ENCODE measurements at places on chromosomes 6 and 20.

DNA sequence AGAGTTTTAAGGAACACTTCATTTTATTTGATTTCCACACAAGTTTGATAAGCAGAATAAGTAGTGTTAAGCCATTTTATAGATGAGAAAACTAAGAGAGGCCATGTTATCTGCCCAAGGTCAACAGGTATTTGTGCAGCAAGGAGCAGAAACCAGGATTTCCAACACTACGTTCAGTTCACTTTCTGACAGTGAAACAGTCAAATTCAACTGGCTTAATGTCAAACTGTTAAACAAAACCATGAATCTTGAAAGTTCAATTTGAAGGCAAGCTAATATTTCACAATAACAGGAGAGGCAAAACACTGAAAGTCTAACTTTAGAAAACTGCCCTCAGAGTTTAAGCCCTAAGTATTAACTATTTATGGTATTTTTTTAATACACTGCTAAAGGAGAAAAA, 32.6 kb downstream of the DTNBP1 start:
- no peaks in the 10 kb centered on the region for H3K36me3 ChIP-seq
- no peaks in the 10 kb centered on the region for H3K27me3 ChIP-seq
- peaks cover 12% of the 10 kb centered on the region for H3K4me1 ChIP-seq
- H3K4me3 ChIP-seq, result no peak overlapping the region

DNA sequence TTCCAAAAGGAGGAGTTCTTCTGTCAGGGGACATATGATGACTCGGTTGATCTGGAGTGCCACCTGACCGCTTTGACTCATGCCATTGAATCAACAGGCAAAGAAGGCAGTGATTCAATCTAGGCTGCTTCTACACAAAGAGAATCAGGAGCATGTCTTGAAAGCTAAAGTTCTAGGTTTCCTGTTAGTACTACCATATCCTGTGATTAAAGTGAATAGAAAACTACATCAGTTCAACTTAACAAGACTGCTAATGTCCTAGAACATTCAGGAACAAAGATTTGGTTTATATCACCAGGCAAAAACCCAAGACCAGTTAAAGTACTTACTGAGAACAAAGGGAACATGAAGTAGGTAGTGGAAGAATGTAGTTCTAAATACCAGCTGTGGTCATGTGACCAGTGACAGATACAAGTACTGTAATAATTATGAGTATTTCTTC, 216.8 kb upstream of the SGK1 start:
- H3K27ac ChIP-seq, result peak overlapping the region; percentile 91
- H3K27me3 ChIP-seq, result no peaks in the 10 kb centered on the region
- no peak for DNase-seq

DNA sequence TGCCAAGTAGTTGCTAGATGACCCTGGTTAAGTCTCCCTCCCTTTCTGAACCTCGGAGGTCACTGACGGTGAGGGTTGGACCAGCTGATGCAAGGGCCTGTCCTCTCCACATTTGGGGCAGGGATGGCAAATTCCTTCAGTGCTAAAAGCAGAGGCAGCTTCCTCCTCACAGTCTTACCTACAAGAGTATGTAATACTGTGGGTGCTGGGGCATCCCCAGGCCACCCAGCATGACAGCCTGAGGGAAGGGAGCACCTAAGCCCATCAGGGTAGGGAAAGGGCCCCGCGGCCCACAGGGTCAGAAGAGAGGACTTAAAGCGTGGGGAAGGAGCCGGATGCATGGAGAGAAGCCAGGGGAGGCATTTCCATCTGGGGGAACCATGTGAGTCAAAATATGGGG, 38.0 kb downstream of the TGM3 start:
- H3K4me1 ChIP-seq, result no peaks in the 10 kb centered on the region
- DNase-seq, result no peak
- H3K36me3 ChIP-seq, result no peaks in the 10 kb centered on the region
- H3K27me3 ChIP-seq, result peaks cover 18% of the 10 kb centered on the region

DNA sequence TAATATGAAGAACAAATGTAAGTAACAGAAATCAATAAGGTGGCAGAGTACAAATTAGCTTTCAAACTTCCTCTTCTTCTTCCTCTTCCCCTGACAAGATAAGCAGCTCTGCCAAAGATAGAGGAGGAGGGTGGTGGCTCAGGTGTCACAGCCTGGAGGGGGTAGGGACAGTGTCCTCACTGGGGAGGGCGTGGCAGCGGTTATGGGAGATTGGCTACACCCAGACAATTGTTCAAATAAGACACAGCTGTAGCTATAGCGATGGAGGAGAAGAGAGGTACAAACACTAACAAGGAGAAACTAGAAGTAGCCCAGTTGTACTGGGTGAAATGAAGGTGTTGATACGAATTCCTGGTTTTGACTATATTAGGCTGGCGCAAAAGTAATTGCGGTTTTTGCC, 198.5 kb downstream of the TBXT start:
- no peaks in the 10 kb centered on the region for H3K27me3 ChIP-seq
- no peak for DNase-seq
- H3K36me3 ChIP-seq, result no peaks in the 10 kb centered on the region
- no peak overlapping the region for H3K27ac ChIP-seq
- H3K4me3 ChIP-seq, result no peak overlapping the region

GRCh38 chr6:156160795-156161165, 616.4 kb upstream of the ARID1B start:
- H3K36me3 ChIP-seq, result no peaks in the 10 kb centered on the region
- DNase-seq, result no peak
- no peaks in the 10 kb centered on the region for H3K27me3 ChIP-seq

GRCh38 chr6:6495851-6496250, 92.7 kb upstream of the LY86 start:
- no peaks in the 10 kb centered on the region for H3K4me1 ChIP-seq
- no peaks in the 10 kb centered on the region for H3K27me3 ChIP-seq
- no peak overlapping the region for H3K4me3 ChIP-seq

DNA sequence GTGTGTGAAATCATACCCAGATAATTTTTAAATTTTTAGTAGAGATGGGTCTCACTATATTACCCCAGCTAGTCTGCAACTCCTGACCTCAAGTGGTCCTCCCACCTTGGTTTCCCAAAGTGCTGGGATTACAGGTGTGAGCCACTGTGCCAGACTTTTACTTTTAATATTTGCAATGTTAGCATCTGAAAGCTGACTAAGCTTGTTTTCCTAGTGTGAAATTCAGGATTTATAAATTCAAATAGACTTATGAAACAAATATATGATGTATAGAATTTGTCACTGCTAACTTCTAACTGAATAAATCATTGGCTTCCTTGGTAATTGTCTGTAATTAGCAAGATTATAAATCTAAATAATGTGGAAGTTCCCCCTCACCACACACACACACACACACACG, 58.8 kb upstream of the SLC22A23 start:
- no peak for DNase-seq
- H3K36me3 ChIP-seq, result no peaks in the 10 kb centered on the region
- no peak overlapping the region for H3K4me3 ChIP-seq
- H3K27me3 ChIP-seq, result no peaks in the 10 kb centered on the region
- no peak overlapping the region for H3K27ac ChIP-seq
- peaks cover 22% of the 10 kb centered on the region for H3K4me1 ChIP-seq

- no peaks in the 10 kb centered on the region for H3K36me3 ChIP-seq
- H3K27me3 ChIP-seq, result no peaks in the 10 kb centered on the region
- H3K4me3 ChIP-seq, result no peak overlapping the region
- H3K27ac ChIP-seq, result no peak overlapping the region
- no peak for DNase-seq
- no peaks in the 10 kb centered on the region for H3K4me1 ChIP-seq
Measured at GRCh38 chr6:153263489-153263888, 132.4 kb upstream of the RGS17 start.

DNA sequence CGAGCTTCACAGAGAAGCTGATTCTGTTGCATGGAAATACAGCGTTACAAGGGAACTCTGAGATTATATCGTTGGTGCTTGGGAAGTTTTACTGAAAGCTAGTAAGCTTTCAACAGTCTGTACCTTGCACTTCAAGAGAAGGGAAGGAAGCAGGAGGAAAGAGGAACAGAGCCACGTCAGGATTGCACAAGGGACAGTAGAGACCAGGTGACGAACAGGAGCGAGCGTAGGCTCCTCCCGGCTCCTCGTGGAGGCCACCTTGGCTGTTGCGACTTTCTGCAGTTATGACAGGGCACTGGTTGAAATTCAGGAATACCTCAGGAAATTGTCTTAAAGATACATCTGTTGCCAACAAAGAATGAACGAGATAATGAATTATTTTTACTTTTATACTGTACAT, 18.8 kb downstream of the RTF2 start:
- peaks cover 90% of the 10 kb centered on the region for H3K36me3 ChIP-seq
- no peak for DNase-seq
- no peaks in the 10 kb centered on the region for H3K27me3 ChIP-seq
- no peak overlapping the region for H3K4me3 ChIP-seq

- no peak overlapping the region for H3K27ac ChIP-seq
- no peaks in the 10 kb centered on the region for H3K27me3 ChIP-seq
- DNase-seq, result no peak
- H3K4me1 ChIP-seq, result no peaks in the 10 kb centered on the region
- H3K36me3 ChIP-seq, result no peaks in the 10 kb centered on the region
Measured at GRCh38 chr6:46058951-46059350, 43.3 kb upstream of the CLIC5 start.

DNA sequence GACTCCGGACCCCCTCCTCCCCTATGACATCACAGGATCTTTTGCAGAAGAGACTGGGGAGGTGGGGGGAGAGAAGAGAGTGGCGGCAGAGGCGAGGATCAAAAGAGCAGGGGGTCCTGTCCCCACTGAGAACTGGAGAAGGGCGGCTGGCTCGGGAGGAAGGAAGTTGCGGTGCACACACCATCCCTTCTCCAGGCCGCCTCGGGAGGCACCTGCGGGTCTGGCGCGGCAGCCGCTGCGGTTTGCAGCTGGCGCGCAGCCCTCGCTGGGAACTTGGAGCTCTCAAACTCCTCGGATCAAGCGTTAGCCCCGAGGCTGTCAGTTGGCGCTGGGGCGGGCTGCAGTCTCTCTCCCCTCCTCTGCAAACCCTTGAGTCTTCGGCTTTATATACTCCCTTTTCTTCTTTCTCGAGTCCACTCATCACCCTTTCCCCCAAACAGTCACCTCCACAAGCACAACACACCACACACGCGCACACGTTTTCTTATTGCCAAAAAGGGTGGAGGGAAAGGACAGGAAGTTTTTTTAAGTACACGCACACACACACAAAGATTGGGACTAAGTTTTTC, 180.7 kb downstream of the TBXT start:
- no peaks in the 10 kb centered on the region for H3K4me1 ChIP-seq
- H3K27me3 ChIP-seq, result peaks cover 29% of the 10 kb centered on the region
- H3K36me3 ChIP-seq, result no peaks in the 10 kb centered on the region

- no peak for DNase-seq
- H3K4me3 ChIP-seq, result no peak overlapping the region
- peaks cover 10% of the 10 kb centered on the region for H3K4me1 ChIP-seq
- H3K27ac ChIP-seq, result peak overlapping the region; percentile 14
- H3K36me3 ChIP-seq, result no peaks in the 10 kb centered on the region
- H3K27me3 ChIP-seq, result no peaks in the 10 kb centered on the region
Measured at GRCh38 chr6:45163952-45164766, 164.0 kb upstream of the RUNX2 start.

- no peak for DNase-seq
- peaks cover 3% of the 10 kb centered on the region for H3K36me3 ChIP-seq
- no peaks in the 10 kb centered on the region for H3K27me3 ChIP-seq
- no peak overlapping the region for H3K27ac ChIP-seq
- H3K4me3 ChIP-seq, result no peak overlapping the region
- no peaks in the 10 kb centered on the region for H3K4me1 ChIP-seq
Measured at GRCh38 chr20:4910951-4911350, 90.4 kb downstream of the SLC23A2 start.

DNA sequence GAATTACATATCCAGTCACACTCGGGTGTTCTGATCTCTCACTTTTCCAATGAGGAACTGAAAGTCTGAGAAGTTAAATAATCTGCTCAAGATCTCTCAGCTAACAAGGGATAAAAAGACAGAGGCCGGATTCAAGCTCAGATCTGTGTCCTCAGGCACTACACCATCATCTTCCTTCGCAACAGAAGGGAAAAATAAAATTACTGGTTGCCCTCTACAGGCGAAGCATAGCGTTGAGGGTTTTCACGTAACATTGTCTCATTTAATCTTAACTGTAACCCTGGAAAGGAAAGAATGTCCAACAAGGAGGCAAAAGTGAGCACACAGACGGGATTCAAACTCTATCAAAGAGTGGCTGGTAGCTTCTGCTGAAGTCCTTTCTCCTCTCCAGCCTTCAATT, 67.8 kb upstream of the ANKEF1 start:
- no peaks in the 10 kb centered on the region for H3K36me3 ChIP-seq
- no peaks in the 10 kb centered on the region for H3K4me1 ChIP-seq
- DNase-seq, result no peak

GRCh38 chr20:59183751-59184150, 20.1 kb downstream of the ZNF831 start:
- H3K4me1 ChIP-seq, result no peaks in the 10 kb centered on the region
- DNase-seq, result no peak
- H3K27ac ChIP-seq, result no peak overlapping the region
- H3K36me3 ChIP-seq, result no peaks in the 10 kb centered on the region

- H3K36me3 ChIP-seq, result no peaks in the 10 kb centered on the region
- no peaks in the 10 kb centered on the region for H3K27me3 ChIP-seq
- no peaks in the 10 kb centered on the region for H3K4me1 ChIP-seq
- H3K4me3 ChIP-seq, result no peak overlapping the region
Measured at GRCh38 chr6:163706500-163707087, 292.1 kb downstream of the QKI start.

- no peak overlapping the region for H3K4me3 ChIP-seq
- no peaks in the 10 kb centered on the region for H3K36me3 ChIP-seq
- no peak for DNase-seq
Measured at GRCh38 chr6:136408204-136408603, 118.6 kb upstream of the BCLAF1 start.

- H3K4me1 ChIP-seq, result peaks cover 14% of the 10 kb centered on the region
- no peaks in the 10 kb centered on the region for H3K36me3 ChIP-seq
- H3K27me3 ChIP-seq, result no peaks in the 10 kb centered on the region
- peak overlapping the region; percentile 73 for H3K27ac ChIP-seq
Measured at GRCh38 chr6:41257369-41258195, 28.9 kb downstream of the TREM1 start.

GRCh38 chr20:1577906-1578305, 20.4 kb upstream of the SIRPD start:
- no peak for DNase-seq
- no peak overlapping the region for H3K4me3 ChIP-seq
- H3K36me3 ChIP-seq, result no peaks in the 10 kb centered on the region
- no peaks in the 10 kb centered on the region for H3K27me3 ChIP-seq
- H3K4me1 ChIP-seq, result no peaks in the 10 kb centered on the region

DNA sequence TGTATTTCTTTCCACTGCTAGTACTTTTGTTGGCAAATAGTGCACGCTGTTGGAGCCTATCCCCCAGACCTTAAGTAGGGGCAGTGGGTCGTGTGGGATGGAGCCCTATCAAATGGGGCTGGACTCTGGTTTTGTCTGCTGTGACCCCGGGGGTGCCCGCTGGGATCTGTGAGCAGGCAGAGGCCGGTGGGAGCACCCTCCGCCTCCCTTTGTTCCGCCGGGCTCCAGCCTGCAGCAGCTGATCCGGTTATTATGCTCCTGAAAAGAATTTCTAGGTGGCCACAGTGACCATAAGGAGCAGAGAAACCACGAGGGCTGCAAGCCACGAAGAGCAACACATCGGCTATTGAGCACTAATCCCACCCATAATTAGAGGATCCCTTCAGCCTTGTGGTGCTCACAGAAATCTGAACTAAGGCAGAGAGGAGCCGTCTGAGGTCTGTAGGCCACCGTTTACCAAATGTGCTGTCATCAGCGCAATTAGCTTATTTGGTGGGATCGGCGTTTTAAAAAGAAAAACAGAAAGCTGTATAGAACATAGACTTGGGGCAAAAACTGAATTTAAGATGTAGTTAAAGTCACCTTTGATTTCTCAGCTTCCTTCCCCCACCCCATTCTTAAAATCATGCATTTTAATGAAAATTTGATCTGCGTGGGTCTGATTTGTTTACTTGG, 598.3 kb upstream of the JAG1 start:
- peaks cover 13% of the 10 kb centered on the region for H3K4me1 ChIP-seq
- H3K27ac ChIP-seq, result no peak overlapping the region
- H3K4me3 ChIP-seq, result no peak overlapping the region
- no peak for DNase-seq

Data from RWPE2 (cell line).